NCI-H187 treated with DMSO at 0.1 percent for 48 hours (cell line): ENCODE measurements at places on chromosomes 16 and 17.

DNA sequence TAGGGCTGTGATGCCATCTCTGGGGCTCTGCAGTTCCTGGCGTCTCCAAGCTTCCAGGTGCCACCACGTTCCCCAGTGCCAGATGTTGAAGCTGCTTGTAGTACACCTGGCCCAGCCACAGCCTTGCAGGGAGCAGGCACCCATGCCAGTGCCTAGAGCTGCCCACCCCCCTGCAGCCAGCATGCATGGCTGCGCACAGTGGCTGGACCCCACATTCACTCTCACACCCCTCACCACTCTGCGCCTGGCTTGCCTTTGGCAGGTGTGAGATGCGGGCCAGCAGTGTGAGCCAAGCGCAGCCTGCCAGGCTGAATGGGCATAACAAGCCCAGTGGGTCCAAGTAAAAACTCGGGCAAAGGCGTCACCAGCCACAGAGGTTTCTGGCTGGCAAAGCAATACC lies 75.4 kb upstream of the CHMP6 start:
- no peak for DNase-seq

DNA sequence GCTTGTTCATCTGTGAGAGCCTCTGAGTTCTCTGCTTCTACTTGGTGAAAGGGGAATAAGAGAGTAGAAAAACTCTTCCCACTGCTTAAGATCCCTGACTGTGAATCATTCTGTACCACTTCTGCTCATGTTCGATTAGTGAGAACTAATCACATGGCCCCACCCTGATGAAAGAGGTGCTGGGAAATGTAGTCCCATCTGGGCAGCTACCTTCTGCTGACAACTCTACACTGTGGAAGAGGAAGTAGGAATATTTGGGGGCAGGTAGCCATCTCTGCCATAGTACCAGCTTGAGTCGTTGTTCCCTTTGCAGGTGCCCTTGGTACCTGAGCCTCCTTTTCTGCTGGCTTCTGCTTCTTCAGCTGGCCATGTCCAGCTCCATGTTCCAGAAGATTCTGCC lies 29.9 kb downstream of the NKD1 start:
- no peak for DNase-seq

- no peak for DNase-seq
Observed at GRCh38 chr16:19704321-19705145, 13.5 kb downstream of the KNOP1 start.

GRCh38 chr17:42179335-42179734 lies 1.6 kb downstream of the KCNH4 start:
- no peak for DNase-seq

GRCh38 chr17:8117980-8118768 lies at the start of gene ALOXE3:
Gene ALOXE3 (minus strand): TSS chr17:8118514. CDS start chr17:8117990, 524 bp downstream.
- no peak for DNase-seq

DNA sequence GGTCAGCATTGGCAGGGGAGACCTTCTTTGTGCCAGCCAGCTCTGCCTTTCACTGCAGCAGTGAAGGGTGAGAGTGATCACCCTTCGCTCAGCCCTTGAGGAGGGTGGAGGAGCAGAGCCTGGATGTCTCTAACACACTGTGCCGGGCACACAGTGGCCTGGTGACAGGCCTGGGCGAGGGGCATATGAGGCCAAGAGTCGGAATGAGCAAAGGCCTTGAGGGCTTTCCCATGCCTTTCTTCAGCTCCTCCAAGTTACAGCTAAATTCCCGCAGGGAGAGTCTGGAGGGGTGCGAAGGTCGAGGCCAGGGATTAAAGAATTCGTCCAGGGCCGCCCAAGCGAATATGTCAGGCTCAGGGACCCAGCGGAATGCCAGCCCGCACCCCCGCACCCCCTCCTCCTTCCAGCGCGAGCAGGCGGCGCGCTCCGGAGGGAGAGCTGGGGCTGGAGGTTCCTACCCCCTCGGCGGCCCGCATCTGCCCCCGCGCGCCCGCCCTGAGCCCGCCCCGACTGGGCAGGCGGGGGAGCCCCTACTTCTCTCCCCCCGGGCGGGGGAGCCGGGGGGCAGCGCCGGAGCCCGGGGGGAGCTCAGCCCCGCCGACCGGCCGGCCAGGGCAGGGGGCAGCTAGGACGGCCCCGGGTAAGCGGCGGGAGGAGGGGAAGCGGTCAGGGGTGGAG lies at the start of gene RASL10B:
TSS of gene RASL10B (plus strand) at position 401 of the 678 bp plus-strand sequence. CDS start 3,546 bp downstream, outside the sequence.
- no peak for DNase-seq

- no peak for DNase-seq
Observed at GRCh38 chr16:31298958-31299357, 39.2 kb downstream of the ITGAM start.
